GM06990 (cell line): ENCODE measurements at places on chromosomes 1 and 21.

GRCh38 chr1:36696261-36696940, 213.7 kb upstream of the CSF3R start:
- DNase-seq: no peak

GRCh38 chr1:9826616-9827015, 2.9 kb upstream of the CLSTN1 start:
- DNase-seq: no peak

DNA sequence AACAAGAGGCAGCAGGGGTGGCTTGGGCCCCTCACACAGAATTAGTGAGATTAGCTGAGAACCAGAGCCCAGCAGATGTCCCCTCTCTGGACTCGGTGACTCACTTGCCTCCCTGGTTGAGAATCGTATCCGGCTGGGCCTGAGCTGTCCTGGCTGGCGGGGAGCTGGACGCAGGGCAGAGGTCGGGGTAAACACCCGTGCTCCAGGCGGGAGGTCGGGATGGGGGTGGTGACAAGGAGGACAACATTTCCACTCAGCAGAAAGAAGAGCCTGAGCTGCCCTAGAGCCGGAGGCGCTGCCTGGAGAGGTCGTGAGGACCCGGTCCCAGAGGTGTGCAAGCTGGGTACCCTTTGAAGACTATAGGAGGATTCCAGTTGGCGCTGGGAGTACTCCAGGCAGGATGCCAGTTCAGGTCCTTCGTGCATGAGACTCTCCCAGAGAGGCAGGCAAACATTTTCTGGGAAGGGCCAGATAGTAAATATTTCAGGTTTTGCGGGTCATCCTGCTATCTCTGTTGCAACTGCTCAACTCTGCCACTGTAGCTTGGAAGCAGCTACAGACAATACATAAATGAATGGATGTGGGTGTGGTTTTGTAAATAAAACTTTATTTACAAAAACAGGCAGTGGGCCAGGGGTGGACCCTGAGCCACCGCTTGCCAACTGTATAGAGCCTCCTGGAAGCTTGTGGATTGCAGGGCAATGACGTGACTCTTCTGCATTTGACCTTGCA, 116.8 kb upstream of the WNT4 start:
- DNase-seq: no peak

GRCh38 chr1:89149229-89149628, 23.3 kb upstream of the GBP2 start:
- no peak for DNase-seq

DNA sequence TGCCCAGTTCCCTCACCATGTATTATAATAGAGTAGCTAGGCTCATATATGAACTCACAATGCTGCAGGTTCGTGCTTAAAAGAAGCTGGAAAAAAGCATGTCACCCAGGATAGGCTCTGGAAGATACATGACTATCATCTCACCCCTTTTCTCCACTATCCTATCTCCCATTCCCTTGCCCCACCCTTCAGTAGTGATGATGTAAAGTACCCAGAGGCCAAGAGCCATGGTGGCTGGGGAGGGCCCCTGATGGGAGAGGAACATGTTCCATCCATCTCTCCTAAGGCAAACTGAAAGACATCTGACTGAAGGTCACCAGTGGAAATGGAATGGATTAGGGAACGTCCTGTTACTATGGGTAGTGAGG, 20.3 kb upstream of the RBBP5 start:
- DNase-seq: no peak

DNA sequence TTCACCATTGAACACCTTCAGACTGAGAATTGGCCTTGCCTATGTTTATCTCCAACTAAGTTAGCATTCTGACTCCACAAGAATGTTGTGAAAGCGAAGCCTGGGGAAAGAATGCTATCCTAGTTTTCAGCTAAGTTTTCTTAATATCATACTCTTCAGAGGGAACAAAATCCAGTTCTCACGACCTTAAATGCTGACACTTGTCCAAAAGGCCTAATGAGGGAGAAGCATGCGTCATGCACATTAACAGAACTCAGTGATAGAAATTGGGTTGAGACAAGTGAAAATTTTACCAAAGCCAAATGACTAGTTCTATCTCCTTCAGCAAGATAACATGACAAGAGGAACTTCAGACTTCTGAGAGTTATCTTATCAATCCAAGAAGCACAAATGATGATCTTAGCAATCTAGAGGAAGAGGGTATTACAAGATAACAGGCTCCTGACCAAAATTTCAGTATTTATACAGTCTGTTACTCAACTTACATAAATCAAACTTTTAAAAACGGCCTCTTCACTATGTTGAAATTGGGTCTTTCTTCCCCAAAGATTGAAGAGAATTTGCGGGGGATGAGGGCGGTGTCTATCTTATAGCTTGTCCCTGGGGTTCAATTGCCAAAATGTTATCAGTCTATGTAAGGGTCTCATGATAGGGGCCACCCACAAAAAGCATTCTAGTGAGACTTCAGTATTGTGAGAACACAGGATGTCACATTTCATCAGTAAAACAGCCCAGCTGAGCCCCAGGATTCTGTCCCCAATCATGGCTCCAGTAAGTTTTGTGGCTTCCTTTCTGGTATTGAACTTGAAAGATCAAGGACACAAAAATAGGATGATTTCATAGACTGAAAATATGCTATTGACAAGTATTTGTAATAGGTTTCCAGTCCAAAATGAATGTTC, 26.5 kb upstream of the SLC45A3 start:
- DNase-seq: no peak

GRCh38 chr1:3762873-3763228, 9.7 kb upstream of the SMIM1 start:
- no peak for DNase-seq

GRCh38 chr1:53893999-53894636, at the start of gene DIO1:
Gene DIO1 (plus strand): TSS chr1:53894187. CDS start chr1:53894211, 24 bp downstream.
- DNase-seq: no peak

DNA sequence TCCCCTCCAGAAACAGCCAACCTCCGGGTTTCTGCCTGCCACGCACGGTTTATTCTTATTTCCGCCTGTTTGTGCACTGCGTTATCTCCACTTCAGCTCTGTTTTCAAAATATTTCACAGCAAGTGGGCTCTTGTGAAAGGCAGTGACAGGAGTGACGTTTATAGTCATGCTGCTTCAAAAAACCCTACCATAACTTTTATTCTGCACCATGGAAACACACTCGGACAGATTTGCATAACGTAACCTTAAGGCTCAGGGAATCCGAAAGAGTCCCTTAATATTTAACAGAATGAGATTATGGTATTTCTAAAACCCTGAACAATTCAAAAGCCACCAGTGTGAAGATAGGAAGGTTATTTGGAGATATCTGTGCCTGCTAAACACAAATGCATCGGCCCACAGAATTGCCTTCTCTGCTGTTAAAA, 782 bp upstream of the SDE2 start:
- DNase-seq: no peak

DNA sequence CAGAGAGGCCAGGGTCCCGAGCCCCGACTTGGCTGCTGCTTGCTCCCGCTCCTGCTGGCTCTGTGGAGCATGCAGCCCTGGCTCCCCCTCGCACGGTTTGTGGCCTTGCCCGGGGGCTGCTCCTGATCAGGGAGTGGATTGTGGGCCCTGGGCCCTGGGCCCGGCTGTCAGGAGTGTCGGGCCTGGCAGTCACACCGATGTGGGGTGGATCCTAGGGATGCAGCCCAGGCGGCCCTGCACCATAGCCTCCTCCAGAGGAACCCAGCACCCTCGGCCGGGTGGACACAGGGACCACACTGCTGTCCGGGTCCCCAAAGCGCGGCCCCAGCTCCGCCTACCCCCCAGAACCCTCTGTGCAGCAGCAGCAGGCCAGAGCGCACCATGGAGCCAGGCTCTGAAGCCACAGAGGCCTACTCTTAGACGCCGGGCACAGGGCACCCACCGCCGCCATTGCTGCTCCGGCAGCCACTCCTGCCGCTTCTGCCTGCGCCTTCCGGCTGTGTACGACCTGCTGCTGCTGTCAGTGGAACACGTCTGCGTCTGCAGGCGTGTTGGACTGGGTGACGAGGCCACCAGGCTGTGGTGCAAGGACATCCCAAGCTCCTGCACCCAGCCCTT, 9.4 kb downstream of the SLX9 start:
- no peak for DNase-seq
